ENCODE measurements at places on chromosomes 7 and 10.

GRCh38 chr7:159038066-159038465 is 106.6 kb downstream of the VIPR2 start:
- no peak overlapping the region for H3K27ac ChIP-seq
- no peak for DNase-seq
- no peaks in the 10 kb centered on the region for H3K36me3 ChIP-seq
- H3K4me3 ChIP-seq = no peak overlapping the region
- no peaks in the 10 kb centered on the region for H3K27me3 ChIP-seq
- H3K4me1 ChIP-seq = no peaks in the 10 kb centered on the region

GRCh38 chr7:18414885-18415284 is 80.7 kb upstream of the HDAC9 start:
- no peak overlapping the region for H3K27ac ChIP-seq
- DNase-seq = no peak
- H3K4me3 ChIP-seq = no peak overlapping the region
- no peaks in the 10 kb centered on the region for H3K4me1 ChIP-seq

DNA sequence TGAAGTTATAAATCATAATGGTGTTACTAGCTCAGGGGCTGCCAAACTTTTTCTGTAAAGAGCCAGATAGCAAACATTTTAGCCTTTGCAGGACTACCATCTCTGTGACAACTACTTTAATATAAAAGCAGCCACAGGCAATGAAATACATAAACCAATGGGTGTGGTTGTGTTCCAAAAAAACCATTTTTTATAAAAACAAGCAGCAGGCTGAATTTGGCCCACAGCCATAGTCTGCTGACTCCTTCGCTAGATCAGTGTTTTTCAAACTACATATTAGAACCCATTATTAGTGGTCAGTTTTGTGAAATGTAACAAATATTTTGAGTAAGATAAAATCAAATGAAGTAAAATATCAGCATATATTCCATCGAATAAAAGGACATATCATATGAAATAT is 13.6 kb downstream of the GNG11 start:
- H3K27ac ChIP-seq = no peak overlapping the region
- no peak overlapping the region for H3K4me3 ChIP-seq
- peaks cover 3% of the 10 kb centered on the region for H3K4me1 ChIP-seq
- DNase-seq = no peak

- peaks cover 8% of the 10 kb centered on the region for H3K4me1 ChIP-seq
- H3K27ac ChIP-seq = no peak overlapping the region
- H3K27me3 ChIP-seq = no peaks in the 10 kb centered on the region
- no peaks in the 10 kb centered on the region for H3K36me3 ChIP-seq
- no peak for DNase-seq
Measured at GRCh38 chr10:34489973-34490745, 324.9 kb downstream of the PARD3 start.
